ENCODE measurements at places on chromosomes 4 and X.

DNA sequence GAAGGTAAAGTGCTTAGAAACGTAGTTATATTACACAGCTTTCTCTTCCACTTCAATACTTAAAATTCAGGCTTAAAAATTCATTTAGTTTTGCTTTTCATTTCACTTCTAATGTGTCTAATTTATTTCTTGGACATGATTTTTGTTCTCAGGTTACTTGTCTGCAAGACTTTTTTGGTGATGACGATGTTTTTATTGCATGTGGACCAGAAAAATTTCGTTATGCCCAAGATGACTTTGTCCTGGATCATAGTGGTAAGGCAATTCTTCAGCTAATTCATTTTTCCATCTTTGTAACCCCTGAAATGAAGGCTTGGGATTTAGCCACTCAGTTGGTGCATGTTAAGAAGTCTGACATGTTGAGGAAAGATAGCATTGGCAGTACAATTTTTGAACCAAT lies 114.7 kb downstream of the DCLK2 start:
- no peak for DNase-seq

DNA sequence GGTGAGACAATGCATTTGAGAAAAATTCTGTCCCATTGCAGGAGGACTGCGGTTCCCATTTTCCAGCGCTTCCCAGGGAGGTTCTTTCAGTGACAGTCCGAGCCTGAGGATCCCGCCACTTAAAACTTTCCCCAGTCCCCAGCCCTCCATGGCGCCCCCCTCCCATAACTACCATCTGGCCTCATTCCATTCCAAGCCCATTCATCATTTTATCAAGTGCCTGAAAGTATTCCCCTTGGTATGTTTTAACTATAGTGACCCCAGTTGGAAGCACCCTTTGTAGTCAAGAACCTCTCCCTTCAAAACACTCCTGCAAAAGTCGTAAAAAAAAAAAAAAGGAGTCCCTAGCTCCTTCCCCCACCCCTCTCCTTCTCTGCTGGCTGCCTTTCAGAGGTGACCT lies 1.2 kb downstream of the RASL11B start:
- no peak for DNase-seq

DNA sequence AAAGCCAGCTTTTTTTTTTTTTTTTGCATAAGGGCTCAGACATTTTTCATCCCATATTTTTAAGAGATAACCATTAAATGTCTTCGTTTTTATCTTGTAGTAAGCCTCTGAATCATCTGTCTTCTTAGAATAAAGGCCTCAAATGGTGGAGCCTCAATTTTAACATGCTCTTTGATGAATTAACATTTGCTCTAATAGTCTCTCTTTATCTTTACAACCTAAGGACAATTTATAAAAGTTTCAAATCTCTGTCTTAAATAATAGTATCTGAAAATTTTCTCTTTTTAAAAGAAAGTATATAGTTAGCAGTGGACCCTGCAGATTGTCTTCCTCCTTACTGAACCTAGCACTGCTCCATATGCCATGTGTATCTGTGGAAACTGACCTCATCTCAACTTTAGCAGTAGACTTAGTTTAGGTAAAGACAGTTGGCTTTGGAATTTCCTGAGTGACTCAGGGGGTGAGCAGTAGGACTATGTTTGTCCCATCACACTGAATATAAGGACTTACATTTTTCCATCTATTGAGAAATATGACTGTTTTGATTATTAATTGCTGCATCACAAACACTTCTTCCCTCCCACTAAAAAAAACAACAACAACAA lies 1658.0 kb downstream of the STIM2 start:
- DNase-seq, result no peak

- DNase-seq, result no peak
Observed at GRCh38 chrX:112946227-112946626, 105.6 kb upstream of the AMOT start.

DNA sequence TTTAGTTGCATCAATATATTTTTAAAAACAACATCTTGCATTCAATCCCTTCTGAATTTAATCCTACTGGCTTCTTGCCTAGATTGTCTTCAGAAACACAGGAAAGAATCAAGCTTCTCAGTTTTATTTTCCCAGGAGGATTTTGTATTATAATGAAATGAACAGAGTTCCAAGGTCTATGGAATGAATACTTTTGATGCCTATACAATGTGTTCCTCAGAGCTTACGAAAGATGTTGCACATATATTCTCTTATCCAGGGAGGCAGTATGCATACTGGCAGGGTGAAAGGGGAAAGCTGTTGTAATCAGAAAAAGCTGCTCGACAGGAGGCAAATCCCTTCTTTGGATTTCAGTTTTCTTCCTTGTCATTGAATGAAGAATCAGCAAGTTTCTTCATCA lies 8.8 kb downstream of the TMPRSS11D start:
- no peak for DNase-seq

GRCh38 chr4:3729188-3729881 lies 36.9 kb upstream of the ADRA2C start:
- DNase-seq, result no peak

- DNase-seq, result no peak
Observed at GRCh38 chr4:79576429-79576753, 168.4 kb upstream of the GK2 start.

GRCh38 chrX:33132569-33132968 lies 78.8 kb downstream of the DMD start:
- DNase-seq, result no peak

DNA sequence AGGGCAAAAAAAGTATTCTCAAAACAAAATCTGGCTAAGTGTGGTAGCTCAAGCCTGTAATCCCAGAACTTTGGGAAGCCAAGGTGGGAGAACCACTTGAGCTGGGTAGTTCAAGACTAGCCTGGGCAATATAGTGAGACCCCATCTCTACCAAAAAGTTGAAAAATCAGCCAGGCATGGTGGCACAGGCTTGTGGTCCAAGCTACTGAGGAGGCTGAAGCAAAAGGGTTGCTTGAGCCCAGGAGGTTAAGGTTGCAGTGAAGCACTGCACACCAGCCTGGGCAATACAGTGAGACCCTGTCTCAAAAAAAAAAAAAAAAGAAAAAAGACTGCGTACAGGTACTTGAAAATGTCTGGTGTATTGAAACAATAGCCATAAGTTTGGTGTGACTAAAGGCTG lies 1.7 kb upstream of the SDAD1 start:
- DNase-seq, result no peak

GRCh38 chr4:138954428-138954827 lies 61.2 kb upstream of the NOCT start:
- DNase-seq, result no peak

GRCh38 chr4:14701896-14702295 lies 300.4 kb upstream of the CPEB2 start:
- DNase-seq, result no peak

GRCh38 chr4:87500092-87500462 lies 29.1 kb downstream of the SPARCL1 start:
- no peak for DNase-seq

DNA sequence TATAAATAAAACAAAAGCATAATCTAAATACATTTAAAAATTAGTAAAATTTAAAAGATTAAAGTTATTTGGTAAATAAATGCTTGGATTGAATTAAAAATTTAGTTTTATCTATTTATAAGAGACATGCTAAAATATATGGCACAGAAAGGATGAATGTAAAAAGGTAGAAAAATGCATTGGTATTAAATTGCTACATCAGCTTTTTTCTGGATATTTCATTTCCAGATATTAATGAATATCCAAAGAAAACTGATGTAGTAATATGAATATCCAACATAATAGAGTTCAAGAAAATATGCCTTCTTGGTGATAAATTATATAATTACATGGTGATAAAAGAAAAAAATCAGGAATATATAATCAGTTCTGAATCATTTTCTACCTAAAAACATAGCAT lies 1743.9 kb downstream of the RPA4 start:
- DNase-seq, result no peak

- peak; percentile 57 for DNase-seq
Observed at GRCh38 chr4:1748465-1748995, 27.2 kb downstream of the TACC3 start.

- no peak for DNase-seq
Observed at GRCh38 chrX:68983004-68983857, 154.4 kb downstream of the EFNB1 start.

GRCh38 chrX:147859666-147860065 lies 52.1 kb upstream of the FMR1 start:
- no peak for DNase-seq

DNA sequence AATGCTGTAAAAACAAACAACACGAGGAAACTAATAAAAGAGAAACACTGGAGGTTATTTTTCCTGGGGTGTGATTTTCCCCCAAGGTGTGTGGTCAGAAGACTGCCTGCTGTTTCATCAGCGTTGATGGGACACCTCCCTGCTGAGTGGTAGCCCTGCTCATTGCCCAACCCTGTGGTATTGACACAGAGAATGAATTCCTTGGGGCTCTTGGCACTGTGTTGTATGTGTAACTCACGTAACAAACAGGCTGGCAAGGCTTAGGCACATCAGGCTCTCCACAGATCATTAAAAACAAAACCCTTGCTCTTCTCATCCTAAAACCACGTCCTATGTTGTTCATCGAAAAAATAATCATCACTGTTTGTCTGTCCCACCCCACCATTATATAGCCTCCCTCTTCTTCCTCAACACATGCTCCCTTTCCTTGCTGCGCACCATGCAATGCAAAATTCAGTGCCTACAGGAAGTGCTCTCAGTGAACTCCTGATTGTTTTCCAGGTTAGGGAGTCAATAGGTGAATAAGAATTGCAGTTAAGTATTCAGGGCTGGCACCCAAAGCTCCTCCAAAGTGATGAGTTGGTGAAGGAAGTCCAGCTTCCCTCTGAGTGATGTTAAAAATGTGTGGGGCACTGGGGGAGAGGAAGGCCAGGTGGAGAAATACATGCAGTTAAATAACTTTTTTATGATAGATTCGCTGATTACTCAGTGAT lies 11.4 kb upstream of the PUDP start:
- no peak for DNase-seq

DNA sequence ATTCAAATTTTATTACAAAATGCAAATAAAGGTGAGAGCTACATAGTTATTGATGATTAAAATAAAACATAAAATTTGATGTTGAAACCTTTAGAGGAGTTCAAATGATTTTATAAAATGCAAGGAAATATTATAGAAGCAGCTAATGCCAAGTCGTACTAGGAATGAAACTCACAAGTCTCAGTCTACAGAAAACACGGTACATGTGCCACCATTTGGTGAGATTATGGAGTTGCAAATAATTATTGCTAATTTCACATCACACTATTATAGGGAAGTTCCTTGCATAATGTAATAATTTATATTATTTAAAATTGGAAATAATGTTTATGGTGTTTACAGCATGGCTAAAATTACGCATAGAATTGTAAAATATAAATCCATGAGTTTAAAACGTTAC lies 1601.7 kb upstream of the TENM3 start:
- no peak for DNase-seq

DNA sequence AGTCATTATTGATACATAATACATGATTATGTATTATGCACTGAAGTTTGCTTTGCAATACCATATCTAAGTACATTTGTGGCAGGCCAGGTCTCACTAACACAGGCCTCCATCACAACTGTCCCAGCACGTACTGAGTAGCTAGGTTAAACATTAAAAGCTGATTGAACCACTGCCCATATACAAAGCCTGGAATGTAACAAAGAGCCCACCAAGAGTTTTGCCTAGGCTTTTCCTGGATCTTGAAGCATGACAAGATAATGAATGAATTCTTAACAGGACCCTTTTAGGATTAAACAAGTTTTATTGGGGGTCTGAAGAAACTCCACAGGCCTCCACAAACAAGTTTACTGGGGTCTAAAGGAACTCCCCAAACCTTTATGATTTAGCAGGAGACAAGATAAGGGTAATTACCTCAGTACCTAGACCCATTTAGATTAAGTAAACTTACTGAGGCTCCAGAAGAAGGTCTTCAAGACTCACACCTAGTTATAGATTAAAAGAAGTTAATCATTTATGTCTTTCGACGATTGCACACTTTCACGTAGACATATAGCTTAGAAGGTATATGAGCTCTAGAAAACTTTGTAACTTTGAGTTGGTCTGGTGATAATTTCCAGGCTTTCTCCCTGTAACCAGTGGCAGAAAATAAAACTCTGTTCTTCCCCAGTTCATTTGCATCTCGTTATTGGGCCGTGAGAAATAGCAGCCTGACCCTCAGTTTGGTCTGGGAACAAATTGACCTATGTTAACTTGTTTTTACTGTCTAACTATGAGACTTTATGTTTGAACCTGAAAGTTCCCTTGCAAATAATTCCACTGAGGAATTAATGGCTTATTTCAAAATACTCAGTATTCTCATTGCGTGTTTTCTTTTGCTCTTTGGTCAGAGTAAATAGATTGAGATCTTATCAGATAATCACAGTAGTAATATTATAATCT lies 84.8 kb downstream of the PHEX start:
- DNase-seq, result no peak

DNA sequence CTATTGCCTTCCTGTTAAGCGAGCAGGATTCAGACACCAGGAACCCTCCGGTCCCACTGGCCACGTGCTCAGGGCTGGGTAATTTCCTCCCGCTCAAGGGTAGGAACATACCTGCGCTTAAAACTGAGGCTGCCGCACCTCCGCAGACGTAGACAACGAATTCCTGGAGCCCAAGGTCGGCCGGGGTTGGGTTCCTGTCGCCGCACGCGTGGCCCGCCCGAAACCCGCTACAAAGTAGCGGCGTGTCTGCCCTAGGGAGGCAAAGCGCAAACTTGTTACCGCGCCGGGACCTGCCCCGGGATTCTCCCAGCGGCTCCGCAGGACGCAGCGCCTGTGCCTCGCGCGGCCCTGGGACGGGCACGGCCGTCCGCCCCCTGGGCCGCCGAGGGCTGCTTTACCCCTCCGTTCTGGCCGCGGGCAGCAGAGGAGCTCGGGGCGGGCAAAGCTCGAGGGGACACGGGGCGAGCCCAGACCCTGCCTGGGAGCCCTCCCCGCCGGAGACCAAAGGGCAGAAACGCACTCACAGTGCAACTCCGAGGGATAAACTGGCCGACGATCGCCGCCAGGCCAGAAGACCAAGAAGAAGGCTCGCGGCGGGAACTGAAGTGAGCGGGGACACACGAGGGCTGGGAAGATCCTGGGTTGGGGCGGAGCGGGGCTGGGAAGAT lies at the start of gene ERVMER34-1:
Gene ERVMER34-1, minus strand, starts transcription at position 607 of the 668 bp plus-strand sequence. CDS start 5,905 bp downstream, outside the sequence.
- DNase-seq, result no peak

- no peak for DNase-seq
Observed at GRCh38 chr4:158775091-158775651, 6.3 kb downstream of the FNIP2 start.

DNA sequence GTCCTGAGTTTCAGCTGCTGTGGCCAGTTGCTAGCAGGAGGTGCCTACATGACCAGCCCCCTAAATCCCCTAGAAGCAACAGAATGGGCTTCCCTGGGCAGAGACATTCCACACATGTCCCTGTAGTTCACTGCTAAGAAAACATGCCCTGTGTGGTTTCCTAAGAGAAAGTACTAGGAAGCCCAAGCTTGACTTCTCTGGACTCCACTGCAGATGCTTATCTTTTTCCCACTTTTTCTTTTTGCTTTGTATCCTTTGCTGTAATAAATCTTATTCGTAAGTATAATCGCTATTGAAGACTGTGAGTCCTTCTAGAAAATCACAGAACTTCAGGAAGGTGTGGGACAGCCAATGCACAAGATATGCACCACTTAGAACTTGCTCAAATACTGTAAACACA lies 15.6 kb downstream of the RPGR start:
- no peak for DNase-seq

Data from stimulated activated CD8-positive, alpha-beta memory T cell treated with anti-CD3 and anti-CD28 coated beads, Interleukin-2, amount 100 ng/mL, for 1 hour (primary cell).